ENCODE measurements at places on chromosomes 1 and 21.

DNA sequence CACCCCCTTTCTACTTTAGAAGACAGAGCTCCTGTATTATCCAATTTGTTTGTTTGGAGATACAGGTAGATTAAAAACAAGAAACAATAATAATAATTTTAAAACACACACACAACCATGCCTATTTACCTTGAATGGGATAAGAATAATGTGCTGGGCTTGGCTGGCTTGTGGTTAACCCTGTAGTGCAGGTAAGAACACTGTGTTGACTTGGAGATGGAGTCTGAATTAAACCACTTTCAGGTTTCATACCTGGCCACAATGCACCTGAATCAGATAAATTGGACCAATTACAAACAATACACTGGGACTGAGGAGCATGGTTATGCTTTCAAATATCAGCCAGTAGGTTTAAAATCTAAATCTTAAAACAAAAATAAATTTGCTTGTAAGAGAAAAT lies 60.8 kb downstream of the EYA3 start:
- no peak for DNase-seq

GRCh38 chr1:8863794-8864233 lies 14.7 kb downstream of the ENO1 start:
- DNase-seq = no peak

DNA sequence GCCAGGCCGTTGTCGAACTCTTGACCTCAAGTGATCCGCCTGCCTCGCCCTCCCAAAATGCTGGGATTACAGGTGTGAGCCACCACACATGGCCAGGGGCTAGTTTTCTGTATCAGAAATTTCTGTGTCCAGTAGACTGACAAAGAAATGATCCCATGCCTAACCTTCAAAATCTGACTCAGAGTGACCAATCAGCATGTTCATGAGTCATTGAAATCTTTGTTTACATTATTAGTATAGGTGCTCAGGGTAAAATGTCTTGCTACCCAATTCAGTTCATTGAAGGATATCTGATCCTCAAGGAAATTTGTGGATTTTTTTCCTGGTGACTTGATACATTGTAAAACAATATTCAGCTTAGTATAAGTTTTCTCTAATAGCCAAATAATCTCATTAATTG lies 11.0 kb upstream of the LDLRAD2 start:
- no peak for DNase-seq

GRCh38 chr1:223328566-223328965 lies 35.4 kb downstream of the SUSD4 start:
- DNase-seq = no peak

- DNase-seq = no peak
Measured at GRCh38 chr1:248839168-248839555, 1.1 kb downstream of the ZNF672 start.

GRCh38 chr1:234835239-234835638 lies 225.3 kb upstream of the IRF2BP2 start:
- no peak for DNase-seq

GRCh38 chr1:86466109-86466844 lies 2.5 kb upstream of the CLCA1 start:
- DNase-seq = no peak

- no peak for DNase-seq
Measured at GRCh38 chr1:9246841-9247785, 12.5 kb downstream of the H6PD start.

GRCh38 chr1:116314305-116314919 lies 58.6 kb upstream of the ATP1A1 start:
- no peak for DNase-seq

- no peak for DNase-seq
Measured at GRCh38 chr1:117587499-117588356, 18.1 kb upstream of the TENT5C start.

DNA sequence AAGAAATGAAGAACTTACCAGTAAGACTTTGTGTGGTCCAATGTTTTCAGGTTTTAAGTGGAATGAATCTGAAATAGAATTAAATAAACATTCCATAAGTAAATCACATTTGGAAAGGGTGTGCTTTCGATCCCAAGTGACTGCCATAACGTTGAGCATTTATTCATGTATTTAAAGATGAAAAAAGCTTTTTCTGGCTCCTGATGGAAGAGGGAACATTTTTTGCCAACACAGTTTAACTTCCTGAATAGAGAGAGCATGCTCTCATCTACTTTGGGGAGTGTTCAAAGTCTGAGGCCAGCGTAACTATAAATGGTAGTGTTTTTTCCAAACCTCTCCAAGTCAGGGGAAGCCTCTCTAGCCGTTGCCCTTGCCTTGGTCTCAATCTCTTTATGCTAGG lies 55.8 kb downstream of the GNG12 start:
- DNase-seq = no peak

- DNase-seq = no peak
Measured at GRCh38 chr1:207155028-207155427, 51.0 kb downstream of the C4BPA start.

- DNase-seq = no peak
Measured at GRCh38 chr1:162033428-162033827, 9.8 kb upstream of the OLFML2B start.

DNA sequence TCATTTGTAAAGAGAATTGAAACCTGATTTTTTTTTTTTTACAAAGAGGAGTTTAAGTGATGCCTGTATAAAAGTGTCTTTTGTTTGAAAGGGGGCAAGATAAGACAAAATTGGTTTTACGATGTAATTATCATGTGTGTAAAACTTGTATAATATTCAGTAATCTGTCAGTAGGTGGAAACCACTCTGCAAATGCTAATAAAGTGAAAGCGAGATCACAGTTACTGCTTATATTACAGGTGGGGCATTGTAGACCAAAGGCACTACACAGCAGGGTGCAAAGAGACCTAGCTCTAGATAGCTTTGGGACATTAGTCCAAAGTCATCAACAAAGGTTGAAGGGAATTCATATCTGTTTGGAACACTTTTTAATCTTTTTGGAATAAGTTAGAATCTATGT lies 174.2 kb downstream of the LHX8 start:
- DNase-seq = no peak

- DNase-seq = no peak
Measured at GRCh38 chr1:64470665-64471217, 812 bp downstream of the CACHD1 start.

- peak; percentile 28 for DNase-seq
Measured at GRCh38 chr1:169546087-169546995, 39.9 kb downstream of the F5 start.

- no peak for DNase-seq
Measured at GRCh38 chr1:225470211-225471108, 42.6 kb upstream of the LBR start.

DNA sequence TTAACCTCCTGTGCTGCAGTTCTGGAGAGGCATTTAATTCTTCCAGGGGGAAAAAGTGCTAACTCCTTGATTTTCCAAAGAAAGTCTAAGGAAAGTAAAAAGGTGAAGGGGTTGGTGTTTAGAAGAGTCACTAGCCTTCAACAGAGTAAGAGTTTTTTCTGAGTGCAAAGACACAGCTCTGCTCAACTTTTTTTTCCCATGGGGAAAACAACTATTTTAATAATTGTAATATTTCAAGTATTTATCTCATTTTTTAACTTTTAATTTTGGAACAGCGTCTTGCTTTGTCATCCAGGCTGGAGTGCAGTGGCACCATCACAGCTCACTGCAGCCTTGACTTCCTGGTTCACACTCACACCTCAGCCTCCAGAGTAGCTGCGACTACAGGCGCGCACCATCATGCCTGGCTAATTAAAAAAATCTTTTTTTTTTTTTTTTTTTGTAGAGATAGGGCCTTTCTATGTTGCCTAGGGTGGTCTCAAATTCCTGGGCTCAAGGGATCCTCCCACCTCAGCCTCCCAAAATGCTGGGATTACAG lies 202.6 kb downstream of the APP start:
- DNase-seq = no peak

DNA sequence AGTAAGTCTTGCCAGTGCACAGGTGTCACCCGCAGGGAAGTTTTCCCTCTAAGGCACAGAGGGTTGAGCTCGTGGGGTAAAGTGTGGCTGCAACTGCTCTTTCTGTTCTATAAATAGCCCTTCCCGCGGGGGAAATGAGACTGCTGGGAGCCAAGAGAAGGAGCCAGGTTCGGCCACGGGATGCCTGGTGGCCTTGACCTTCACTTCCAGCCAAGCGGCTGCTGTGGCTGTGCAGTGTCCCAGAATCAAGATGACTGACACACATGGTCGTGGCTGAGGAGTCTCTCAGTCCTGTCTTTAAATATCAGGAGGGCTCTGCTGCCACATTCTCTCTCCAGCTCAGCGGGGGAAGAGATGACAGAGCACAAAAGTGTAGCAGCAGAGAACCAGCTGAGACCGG lies 154.1 kb upstream of the VAMP3 start:
- no peak for DNase-seq

GRCh38 chr1:95018602-95019369 lies 54.0 kb downstream of the ALG14 start:
- DNase-seq = no peak

DNA sequence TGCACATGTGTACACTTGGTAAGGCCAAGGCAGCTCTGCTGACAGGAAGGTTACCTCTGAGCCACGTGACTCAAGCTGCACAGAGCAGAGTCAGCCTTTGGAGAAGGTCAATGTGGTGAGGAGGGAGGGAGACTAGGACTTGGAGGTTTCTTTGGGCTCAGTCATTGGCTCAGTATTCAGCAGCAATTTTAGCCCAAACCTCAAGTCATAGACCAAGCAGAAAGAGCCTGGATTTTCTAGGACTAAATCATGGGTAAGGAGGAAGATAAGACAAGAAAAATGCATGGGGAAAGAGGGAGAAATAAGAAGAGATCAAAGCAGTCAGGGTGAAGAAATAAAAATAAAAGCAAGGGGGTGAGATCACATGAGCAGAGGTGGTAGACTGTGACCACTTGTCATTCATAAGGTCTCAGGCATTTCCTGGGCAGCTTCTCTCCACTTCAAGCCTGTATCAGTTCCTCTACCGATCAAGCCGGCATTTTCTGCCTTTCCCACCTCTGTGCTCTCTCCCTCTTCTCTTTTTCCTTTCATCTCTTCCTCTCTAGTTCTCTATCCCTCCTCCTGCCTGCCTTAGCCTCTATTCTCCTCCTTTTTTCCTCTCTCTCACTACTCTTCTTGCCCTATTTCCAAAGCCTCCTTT lies 51.7 kb upstream of the DUSP10 start:
- no peak for DNase-seq

DNA sequence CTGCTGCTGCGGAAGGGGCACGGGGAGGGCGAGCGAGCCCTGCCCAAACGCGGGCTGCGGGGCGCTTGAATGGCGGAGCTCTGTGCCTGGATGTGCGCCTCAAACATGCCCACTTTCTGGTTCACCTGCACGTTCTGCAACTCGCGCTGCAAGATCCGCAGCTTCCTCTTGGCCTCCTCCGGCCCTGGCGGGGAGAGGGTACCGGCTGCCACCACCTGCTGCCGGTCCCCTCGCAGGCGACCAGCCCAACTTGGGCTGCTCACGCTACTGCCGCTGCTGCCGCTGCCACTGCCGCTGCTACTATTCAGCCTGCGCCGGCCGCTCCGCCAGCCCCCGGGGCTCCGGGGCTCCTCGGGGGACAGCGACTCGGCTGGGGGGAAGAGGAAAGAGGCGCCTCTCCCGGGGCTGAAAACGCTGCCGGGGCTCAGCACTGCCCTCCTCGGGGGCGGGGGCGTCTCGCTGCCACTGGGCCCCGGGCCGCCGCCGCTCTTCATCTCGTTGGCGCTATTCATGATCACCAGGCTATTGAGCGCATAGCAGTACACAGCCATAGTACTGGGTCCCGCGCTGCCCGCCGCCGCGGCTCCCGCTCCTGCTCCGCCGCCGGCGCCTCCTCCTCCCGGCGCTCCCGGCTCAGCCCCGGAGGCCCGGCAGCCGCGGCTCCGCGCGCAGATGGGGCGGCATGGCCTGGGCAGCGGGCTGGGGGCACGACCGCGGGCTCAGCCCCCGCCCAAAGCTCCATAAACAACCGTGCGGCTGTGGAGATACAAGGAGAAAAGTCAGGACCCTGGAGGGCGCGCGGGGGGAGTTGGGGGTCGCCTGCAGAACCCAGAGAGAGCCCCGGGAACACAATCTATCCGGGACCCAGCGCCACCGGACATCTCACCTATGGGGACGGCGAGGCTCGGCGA lies 1.9 kb downstream of the ITPKB start:
- DNase-seq = no peak

- DNase-seq = no peak
Measured at GRCh38 chr1:220294846-220295301, 22.6 kb upstream of the RAB3GAP2 start.

DNA sequence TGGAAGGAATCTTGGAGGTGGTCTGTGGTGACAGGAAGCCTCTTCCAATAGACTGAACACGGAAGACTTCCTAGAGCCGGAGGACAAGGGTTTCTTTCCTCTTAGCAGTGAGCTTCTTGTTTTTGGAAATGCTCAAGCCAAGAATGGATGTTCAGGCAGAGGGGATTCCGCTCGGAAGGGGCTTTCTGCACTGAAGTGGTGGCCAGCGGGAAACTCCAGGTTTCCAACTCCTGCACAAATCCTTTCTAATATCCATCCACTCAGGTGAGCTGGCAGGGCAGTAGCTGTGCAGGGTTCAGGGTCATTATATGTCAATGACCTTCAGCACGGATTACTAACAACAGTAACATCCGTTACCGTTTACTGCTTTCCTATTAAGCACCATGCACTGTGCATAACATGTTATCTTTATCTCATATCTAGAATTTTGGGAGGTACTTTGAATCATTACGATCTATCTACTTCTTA lies 573 bp upstream of the CPT2 start:
- no peak for DNase-seq

GRCh38 chr1:218705911-218706893 lies 361.1 kb downstream of the TGFB2 start:
- DNase-seq = no peak

DNA sequence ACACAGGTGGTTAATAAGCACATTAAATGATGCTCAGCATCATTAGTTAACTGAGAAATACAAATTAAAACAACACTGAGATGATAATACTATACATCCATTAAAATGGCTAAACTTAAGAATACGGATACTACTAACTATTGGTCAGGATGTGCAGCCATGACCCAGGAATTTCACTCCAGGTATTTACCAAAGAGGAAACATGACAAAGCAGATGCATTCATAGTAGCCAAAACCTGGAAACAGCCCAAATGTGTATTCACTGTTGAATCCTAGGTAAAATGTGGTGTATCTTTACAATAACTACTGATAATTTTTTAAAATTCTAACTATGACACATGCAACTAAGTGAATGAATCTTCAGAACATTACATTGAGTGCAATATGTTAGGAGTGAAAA lies 73.0 kb downstream of the PTPRC start:
- DNase-seq = no peak
